ENCODE measurements at places on chromosomes 16 and 17. TPM values are rescaled to one million over a fixed set of nuclear protein-coding genes. Genes with fewer than 3 reads are reported as not detected.
A peak's percentile ranks its signal among the peaks of the same experiment; 100 is the strongest.

DNA sequence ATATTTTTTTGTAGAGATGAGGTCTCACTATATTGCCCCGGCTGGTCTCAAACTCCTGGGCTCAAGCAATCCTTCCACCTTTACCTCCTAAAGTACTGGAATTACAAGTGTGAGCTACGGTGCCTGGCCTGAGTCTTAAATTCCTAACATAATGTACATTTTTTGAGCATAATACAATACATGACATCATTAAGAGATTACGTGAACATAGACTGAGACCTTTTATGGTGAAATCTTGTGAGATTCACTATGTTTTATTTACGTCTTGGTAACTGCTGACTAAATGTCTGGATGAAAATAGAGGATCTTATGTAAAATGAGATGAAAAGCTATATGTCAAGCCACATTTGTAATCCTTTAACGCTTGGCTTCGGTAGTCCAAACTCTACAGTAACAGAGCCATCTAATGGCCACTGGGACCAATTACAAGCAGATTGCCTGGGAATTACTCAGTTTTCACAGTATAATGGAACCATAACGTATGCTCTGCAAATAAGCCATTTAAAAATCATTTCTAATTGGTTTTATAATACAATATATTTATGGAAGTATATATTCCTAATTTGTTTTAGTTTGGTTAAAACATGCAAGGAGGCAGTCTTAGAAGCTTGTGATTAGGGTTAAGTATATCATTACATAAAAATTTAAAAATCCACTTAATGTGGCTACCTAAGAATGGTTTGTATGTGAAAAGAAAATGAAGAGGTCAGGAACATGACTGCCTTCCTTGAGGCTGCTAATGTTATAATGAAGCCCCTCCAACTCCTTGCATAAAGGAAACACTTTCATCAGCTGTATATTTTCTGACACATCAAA lies 8.1 kb upstream of the EFCAB13 start:
- DNase-seq, result peak; percentile 85

- no peak for DNase-seq
Observed at GRCh38 chr17:41948762-41949460, 17.7 kb upstream of the CNP start.

DNA sequence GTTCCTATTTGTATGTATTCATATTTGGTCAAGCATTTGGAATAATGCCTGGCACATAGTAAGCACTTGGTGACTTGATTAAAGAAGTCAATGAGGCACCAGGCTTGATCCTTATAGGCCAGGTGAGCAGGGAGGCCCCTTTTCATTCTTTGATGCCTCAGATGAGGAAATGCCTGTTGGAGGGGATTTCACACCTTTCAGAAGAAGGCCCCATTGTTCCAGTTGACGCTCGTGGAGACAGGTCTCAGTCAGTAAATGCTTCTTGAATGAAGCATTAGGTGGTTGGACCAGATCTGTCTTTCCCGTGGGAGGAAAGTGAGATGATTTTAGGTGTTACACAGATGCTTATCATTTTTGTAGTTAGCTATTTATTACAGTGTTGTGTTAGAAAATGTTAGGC lies 13.0 kb downstream of the LCMT1 start:
- DNase-seq, result no peak

GRCh38 chr17:44828919-44829522 lies 1.1 kb downstream of the GJC1 start:
- peak; percentile 39 for DNase-seq

DNA sequence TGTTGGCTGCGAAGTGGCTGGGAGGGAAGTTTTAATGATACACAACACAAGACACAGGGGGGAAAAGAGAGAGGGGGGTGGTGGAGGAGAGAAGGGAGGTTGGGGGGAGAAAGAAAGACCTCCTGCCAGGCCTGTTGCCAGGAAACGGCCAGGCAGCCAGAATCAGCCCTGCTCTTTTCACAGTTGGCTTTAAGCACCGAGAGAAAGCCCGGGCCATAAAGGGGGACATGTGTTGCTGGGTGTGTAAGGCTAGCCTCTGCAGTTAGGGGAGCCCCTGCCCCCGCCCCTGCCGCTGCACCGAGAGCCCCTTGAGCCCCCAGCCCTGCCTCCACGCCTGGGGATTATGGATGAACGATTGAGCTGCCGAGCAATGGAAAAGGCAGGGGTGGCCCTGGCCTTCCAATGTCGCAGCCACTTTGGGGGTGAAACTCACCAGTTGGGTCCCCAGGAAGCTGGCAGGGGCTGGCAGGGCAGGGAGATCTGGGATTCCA lies 13.9 kb upstream of the WNT3 start:
- DNase-seq, result no peak

- no peak for DNase-seq
Observed at GRCh38 chr16:11493531-11493929, 93.2 kb downstream of the LITAF start.

- DNase-seq, result no peak
Observed at GRCh38 chr17:15307710-15308111, 33.7 kb downstream of the TEKT3 start.

DNA sequence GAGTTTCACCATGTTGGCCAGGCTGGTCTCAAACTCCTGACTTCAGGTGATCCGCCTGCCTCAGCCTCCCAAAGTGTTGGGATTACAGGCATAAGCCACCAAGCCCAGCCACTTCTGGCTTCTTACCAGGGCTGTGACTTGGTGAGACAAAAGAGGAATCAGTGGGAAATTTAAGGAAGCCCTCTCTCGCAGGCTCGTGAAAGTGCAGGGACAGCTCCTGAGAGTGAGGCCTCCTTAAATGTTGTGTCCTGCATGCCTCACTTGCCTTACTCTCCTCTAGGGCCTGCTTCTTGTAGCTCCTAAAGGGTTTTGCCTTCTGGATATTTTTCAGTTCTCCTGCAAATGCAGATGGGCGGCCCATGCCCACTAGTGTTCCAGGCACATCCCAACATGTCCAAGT lies 5.2 kb downstream of the AHSP start:
- no peak for DNase-seq

KRTAP4-3 gene
- total RNA-seq, result not detected

AGRP gene
- not detected for total RNA-seq

IGFALS gene
- total RNA-seq, result not detected

SEPTIN12 gene
- total RNA-seq, result not detected

CHRNE gene
- total RNA-seq, result 1.4 TPM

SCN4A gene
- not detected for total RNA-seq

PVALEF gene
- total RNA-seq, result not detected
